ENCODE measurements at places on chromosomes 1 and 21.

DNA sequence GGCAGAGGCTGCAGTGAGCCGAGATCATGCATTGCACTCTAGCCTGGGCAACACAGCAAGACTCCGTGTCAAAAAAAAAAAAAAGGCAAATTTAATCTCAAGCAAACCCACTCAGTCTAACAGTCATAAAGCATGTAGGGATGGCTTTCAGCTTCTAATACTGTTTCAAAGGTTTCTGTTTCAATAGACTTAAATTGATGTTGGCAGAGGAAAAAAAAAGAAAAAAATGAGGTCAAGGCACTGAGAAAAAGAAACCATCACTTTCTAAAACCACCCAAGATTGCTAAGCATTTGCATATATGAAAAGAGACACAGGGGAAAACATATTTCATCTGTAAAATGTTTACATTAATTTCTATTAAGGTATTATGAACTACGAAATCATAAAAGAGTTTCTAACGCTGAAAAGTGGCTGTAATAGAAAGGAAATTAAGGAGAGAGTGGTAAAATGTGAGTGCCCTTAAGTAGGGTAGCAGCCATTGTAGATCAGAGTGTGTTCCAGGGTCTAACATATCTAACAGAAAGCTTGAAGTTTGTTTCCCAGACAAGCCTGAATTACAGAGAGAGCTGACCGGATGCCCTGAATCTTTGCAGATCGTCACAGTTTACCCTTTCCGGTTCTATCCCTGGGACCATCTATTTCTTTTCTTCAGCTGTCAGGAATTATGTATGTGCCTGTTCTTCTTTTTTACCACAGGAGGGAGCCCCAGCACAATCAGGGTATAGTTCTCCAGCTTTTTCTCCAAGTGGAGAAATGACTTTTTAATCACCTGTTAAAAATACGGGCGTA is 70.0 kb downstream of the PLD5 start:
- peak; percentile 3 for DNase-seq

- DNase-seq, result no peak
Observed at GRCh38 chr1:36624466-36624865, 141.8 kb upstream of the CSF3R start.

DNA sequence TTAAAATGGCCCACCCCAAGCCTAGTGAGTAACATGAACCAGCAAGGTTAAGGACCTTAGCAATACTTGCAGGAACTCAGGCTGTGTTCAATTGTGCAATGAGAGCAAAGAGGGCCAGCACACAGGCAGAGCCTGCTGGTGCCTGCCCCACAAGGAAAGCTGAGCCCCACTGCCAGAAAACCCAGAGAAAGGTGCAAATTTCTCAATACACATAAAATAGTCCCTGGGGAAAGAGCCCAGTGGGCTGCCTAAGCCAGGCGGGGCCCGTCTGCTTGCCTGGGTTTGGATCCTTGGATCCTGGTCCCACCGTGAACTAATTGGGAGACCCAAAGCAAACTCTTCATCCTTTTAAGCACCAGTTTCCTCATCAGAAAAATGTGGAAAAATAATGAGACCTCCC is 128.5 kb upstream of the CACNA1E start:
- DNase-seq, result no peak

GRCh38 chr1:101187297-101187696 is 49.5 kb upstream of the S1PR1 start:
- DNase-seq, result no peak

DNA sequence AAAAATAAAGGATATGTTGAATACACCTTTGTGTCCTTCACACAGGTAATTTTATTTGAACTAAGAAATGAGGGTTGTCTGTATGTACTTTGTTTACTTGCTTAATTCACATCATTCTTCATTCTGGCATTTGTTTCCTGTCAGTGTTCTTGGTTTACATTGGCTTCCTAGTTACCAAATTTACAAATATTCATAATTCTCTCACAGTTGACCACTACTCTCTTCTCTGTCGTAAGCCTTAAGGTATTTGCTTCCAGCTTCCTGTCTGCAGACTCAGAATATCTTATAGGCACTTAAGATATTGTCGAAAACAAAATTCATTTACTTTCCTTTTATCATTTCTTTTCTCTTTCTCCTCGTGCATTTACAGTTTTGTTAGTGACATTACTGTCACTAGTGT is 15.9 kb downstream of the RNPC3 start:
- no peak for DNase-seq

- no peak for DNase-seq
Observed at GRCh38 chr1:109969146-109969829, 15.3 kb upstream of the AHCYL1 start.

DNA sequence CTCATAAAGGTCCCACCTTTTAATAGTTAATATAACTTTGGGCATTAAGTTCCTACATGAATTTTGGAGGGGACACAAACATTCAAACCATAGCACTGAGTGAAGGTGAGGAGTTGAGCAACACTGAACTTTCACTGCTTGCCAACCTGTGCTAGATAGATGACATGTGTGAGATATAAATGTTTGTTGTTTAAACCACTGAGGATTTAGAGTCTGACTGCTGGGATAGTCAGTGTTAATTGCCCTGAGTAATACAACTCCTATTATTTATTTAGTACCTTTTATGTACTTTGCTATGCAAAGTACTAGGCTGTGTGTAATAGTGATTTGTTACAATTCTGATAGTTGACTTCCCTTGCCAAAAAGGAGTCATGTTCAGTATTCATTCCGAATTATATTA is 32.4 kb upstream of the SLC16A1 start:
- no peak for DNase-seq

DNA sequence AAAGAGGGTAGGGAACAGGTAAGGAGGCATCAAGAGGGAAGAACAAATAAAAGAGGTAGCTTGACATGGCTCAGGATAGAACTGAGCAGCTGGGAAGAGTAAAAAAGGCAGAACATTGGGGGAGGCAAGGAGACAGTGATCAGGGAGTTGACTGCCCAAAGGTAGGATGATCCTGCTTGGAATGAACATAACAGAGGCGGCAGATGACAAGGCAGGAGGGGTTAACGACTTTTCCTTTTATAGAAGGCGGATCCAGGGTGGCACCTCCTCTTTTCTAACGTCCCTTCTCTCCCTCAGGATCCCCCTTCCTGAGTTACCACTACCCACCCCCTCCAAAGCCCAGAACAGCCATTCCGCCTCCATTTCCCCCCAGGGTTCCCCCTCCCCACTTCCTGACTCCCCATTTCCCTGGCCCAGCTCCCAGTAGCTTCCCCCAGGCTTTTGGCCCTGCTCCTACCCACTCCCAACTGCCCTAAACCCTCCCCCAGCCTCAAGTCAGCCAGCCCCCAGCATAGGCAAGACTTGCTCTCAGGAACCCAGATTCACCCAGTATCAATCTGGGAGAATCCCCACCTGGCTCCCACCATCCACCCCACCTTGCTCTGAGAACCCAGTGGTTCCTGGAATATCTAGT is 769 bp upstream of the ADAMTS4 start:
- no peak for DNase-seq

DNA sequence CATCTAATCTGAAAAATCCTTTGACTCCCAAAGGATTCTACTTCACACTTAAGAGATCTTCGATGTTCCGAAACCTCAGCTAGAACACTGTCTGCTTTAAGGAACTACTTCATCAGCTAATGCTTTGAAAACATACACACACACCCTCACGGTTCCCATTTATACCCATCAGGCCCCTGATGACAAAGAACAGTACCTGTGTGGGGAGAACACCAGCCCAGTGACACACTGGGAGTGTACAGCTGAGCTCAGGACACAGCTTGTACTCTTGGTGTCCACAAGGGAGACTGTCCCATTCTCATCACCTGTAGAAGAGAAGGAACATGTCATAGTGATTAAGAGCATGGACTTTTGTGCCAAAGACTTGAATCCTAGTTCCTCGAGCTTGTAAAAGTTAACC is 6.6 kb downstream of the WDR77 start:
- DNase-seq, result no peak

DNA sequence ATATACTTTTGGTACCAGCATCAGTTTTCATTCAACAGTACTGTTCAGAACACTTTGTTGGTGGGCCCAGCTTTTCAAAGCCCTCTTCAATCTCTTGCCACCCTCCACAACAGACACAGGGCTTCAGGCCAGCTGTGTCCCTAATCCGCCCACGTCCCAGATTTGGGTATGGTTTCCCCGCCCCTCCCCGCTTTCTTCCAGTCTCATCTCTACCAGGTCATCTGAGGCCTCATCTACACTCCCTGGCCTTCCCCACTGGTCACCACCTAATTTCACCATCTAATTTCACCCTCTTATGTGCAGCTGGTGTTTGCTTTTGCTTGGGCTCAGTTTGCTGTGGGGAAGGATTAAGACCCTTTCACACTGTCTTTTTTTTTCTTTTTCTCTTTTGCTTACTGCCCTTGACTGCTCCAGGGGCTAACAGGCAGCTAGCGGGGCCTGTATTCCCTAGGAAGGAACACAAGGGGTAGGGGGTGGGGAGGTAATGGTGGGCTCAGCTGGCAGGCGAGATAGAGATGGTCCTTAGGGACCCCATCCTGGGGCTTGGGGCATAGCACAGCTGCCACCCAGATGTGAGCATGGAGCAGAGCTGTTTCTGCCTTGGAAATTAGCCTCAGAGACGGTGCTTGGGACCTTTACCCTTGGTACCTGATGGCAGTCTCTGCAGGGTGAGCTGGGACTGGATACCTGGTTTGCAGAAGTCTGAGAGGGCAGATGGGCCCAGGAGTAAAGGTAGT is 3.8 kb upstream of the EPB41 start:
- DNase-seq, result no peak

GRCh38 chr1:34268311-34268954 is 91.7 kb downstream of the C1orf94 start:
- no peak for DNase-seq

DNA sequence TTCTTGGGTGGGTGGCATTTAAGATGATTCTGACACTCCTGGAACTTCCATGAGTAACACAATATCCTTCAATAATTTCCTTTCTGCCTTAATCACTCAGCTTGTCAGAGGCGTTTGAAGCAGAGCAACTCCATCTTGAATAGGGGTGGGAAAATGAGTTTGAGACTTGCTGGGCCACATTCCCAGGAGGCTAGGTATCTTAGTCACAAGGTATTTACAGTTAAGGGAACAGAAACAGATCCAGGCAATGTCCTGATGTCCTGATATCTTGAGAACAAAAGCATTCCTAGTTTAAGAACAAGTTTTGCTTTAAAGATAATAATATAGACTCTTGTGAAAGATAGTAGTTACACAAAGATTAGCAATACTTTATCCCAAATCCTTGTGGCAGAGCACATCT is 76.6 kb upstream of the KIAA0040 start:
- DNase-seq, result peak; percentile 36

DNA sequence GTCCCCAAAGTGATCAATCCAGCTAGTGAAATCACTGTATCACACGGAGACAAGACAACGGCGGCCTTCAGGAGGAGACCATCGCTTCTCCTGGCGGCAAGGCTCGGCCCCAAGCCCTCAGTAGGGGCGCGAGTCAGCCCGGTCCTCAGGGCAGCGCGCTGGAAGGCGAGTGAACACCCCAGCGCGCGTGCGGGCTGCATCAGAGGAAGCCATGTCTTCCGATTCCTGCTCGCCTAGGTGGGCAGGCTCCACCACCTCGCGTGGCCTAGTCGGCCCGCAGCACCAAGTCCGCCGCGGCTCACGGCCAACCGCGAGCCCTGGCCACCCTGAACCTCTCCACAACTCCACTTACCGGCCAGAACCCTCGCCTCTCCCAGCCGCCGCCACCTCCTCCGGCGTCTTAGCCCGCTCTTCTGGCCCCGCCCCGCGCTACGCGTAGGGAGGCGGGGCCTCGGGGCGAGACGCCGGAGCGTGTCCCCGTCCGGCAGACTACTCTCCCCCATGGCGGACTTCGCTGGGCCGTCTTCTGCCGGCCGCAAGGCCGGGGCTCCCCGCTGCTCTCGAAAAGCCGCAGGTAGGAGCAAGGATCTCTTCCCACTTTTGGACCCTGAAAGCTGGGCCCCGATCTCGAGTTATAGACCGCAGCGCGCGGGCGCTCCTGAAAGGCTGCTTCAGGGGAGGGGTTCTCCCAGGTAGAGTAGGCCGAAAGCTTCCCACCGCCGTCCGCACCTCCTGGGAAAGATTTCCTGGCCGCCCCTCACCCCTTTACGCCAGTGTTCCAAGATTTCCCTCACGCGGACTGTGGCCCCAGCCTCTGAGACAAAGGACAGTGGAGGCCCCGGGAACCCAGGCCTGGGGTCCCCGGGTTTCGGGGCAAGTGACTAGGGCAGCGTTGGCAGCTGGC is at the start of the genes GLMN and RPAP2:
TSS of gene GLMN (minus strand) at position 415 of the 904 bp plus-strand sequence. CDS start 988 bp downstream, outside the sequence.
TSS of gene RPAP2 (plus strand) at position 487 of the 904 bp plus-strand sequence. CDS start at position 502, 15 bp downstream.
- DNase-seq, result peak; percentile 72

- no peak for DNase-seq
Observed at GRCh38 chr21:35423709-35424108, 374.6 kb upstream of the RUNX1 start.

- no peak for DNase-seq
Observed at GRCh38 chr1:38076038-38076437, 29.4 kb upstream of the POU3F1 start.

DNA sequence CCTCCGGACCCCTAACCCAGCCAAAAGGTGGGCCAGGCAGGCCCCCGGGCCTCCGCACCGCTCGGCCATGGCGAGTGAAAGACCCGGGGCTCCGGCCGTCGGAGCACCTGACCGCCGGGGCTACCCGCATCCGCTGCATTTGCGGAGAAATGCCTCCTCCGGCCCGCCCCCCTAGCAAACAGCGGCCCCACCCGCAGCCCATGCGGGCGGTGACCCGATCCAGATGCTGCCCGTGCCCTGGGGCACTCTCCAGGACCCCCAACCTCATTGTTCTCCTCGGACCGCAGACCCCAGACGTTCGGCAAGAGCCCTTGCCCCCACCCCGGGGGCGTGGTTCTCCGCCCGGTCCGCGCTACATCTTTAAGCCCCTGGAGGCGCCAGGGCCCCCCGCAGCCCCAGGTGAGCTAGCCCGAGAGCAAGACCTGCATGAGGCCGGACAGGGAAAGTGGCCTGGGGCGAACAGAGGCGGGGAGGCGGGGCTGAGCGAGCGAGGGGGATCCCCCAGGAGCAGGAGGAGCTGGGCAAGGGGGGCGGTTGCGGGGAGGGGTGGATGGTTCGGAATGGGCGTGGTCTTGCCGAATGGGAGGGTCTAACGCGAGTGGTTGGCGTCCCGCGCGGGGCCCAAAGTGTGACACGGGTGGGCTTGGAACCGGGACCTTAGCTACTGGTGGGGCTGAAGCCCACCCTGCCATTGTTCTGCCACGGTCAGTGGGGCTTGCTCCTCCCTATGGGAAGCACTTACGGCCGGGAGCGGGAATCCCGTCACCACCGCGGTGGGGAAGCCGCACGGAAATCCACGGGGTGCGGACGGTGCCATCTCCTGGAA is 6.3 kb upstream of the CRYBG2 start:
- no peak for DNase-seq

DNA sequence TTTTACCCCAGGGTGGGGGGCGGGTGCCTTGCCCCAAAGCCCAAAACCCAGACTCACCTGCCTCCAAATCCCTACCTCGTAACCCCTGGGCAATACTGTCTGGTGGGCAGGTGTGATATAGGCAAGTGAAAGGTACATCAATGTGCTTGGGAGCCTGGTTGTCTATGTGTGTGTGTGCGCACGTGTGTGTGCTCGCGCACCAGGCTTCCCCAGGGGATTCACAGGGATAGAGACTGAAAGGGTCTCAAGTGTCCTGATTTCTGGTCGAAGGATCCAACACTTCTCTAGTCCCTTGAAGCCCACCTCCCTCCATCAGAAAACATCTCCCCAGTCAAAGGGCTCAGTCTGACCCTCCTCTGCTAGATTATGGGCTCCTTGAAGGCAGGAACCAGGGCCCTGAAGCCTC is 28.9 kb upstream of the EPB41 start:
- DNase-seq, result no peak
